ENCODE measurements at places on chromosomes 6 and 20. TPM values are rescaled to one million over a fixed set of nuclear protein-coding genes. Genes with fewer than 3 reads are reported as not detected.

Gene SNAP25
- total RNA-seq = 11.3 TPM

Gene BEND6
- 2.1 TPM for total RNA-seq

Gene DEF6
- total RNA-seq = 5.0 TPM

Gene HTR1B
- total RNA-seq = not detected

Gene PPP1R3D
- 4.7 TPM for total RNA-seq

Gene ZGPAT
- total RNA-seq = 25.6 TPM

Gene ELOVL5
- 41.8 TPM for total RNA-seq

Gene RAMACL
- 0.91 TPM for total RNA-seq

Gene CRIP3
- total RNA-seq = 1.6 TPM

Gene PTCHD4
- total RNA-seq = 1.2 TPM

Gene PM20D2
- 23.7 TPM for total RNA-seq

Gene MEI4
- total RNA-seq = 0.07 TPM

- no peak overlapping the region for H3K4me3 ChIP-seq
- no peaks in the 10 kb centered on the region for H3K27me3 ChIP-seq
- DNase-seq = no peak
Measured at GRCh38 chr6:10686901-10687300, 7.5 kb downstream of the C6orf52 start.

DNA sequence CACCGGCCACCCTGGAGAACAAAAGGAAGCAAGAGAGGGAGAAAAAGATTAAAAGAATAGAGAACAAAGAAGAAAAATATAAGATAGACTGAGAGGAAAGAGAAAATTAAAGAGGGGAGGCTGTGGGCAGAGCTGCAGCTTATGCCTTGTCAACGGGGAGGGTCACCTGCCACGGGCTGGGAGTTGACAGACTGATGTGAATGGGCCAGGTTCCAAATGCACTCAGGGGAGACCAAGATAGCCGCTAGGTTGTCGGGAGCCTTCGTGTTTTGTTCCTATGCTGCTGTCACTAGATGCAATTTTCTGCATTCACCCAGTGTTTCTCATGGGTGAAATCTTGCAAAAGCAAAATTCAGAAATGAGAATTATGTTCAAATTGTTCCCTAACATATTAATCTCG is 119.6 kb upstream of the MTHFD1L start:
- peaks cover 3% of the 10 kb centered on the region for H3K4me1 ChIP-seq
- DNase-seq = no peak
- H3K4me3 ChIP-seq = no peak overlapping the region
- H3K27ac ChIP-seq = no peak overlapping the region
- H3K27me3 ChIP-seq = no peaks in the 10 kb centered on the region

- no peaks in the 10 kb centered on the region for H3K4me1 ChIP-seq
- H3K27ac ChIP-seq = no peak overlapping the region
- no peak overlapping the region for H3K4me3 ChIP-seq
- no peak for DNase-seq
- H3K27me3 ChIP-seq = no peaks in the 10 kb centered on the region
Measured at GRCh38 chr20:1983301-1983700, 10.6 kb downstream of the PDYN start.

GRCh38 chr6:157498817-157499216 is 117.8 kb downstream of the ZDHHC14 start:
- H3K4me1 ChIP-seq = peaks cover 5% of the 10 kb centered on the region
- H3K27me3 ChIP-seq = no peaks in the 10 kb centered on the region
- H3K27ac ChIP-seq = no peak overlapping the region
- H3K36me3 ChIP-seq = no peaks in the 10 kb centered on the region
- no peak for DNase-seq

DNA sequence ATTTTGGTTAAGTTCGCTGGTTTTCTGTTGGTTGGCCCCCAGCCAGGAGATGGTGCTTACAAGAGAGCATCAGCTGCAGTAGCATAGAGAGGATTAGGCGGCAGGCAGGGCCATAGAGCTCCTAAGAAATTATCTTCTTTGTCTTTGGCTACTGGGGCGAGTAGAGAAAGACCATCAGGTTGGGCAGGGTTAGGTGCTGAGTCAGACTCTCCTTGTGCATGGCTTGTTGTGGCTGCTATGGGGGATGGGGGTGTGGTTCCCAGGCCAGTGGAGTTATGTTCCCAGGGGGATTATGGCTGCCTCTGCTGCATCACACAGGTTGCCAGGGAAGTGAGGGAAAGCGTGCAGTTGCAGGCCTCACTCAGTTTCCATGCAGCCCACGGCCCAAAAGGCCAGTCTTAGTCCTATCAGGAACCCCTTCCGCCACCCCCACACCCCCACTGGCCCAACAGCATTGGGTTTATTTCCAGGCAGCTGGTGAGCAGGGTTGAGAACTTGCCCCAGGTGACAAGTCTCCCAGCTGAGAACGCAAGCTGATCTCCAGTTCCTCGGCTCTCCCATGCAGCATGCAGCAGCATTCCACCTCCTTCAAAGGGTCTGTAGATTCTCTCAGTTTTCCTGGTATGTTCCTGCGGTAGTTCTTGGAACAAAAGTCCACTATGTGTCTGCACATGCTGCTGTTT is 243.7 kb downstream of the UTRN start:
- H3K4me1 ChIP-seq = no peaks in the 10 kb centered on the region
- no peak for DNase-seq
- H3K27ac ChIP-seq = no peak overlapping the region
- no peaks in the 10 kb centered on the region for H3K27me3 ChIP-seq
- H3K36me3 ChIP-seq = no peaks in the 10 kb centered on the region

- no peak overlapping the region for H3K4me3 ChIP-seq
- H3K4me1 ChIP-seq = peaks cover 7% of the 10 kb centered on the region
- H3K27ac ChIP-seq = no peak overlapping the region
- H3K27me3 ChIP-seq = no peaks in the 10 kb centered on the region
- DNase-seq = no peak
- no peaks in the 10 kb centered on the region for H3K36me3 ChIP-seq
Measured at GRCh38 chr6:109446541-109446940, 6.0 kb downstream of the SMPD2 start.

DNA sequence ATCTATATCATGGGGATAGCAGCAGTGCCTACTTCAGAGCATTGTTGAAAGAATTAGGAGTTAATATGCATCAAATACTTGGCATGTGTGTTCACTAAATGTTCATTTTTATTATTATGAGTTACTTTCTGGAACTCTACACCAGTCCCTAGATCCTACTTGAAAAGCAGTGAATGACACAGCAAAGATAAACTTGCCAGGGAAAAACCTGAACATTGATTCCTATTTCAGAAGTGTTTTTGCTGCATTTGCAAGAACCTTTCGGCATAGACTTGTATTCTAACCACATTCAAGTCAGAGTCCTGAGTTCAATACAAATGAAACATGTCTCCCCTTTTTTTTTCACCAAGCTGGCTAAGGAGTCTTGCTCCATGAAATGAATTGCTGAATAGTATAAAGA is 187.4 kb upstream of the TAB2 start:
- peaks cover 4% of the 10 kb centered on the region for H3K4me1 ChIP-seq
- no peaks in the 10 kb centered on the region for H3K27me3 ChIP-seq
- no peak for DNase-seq

DNA sequence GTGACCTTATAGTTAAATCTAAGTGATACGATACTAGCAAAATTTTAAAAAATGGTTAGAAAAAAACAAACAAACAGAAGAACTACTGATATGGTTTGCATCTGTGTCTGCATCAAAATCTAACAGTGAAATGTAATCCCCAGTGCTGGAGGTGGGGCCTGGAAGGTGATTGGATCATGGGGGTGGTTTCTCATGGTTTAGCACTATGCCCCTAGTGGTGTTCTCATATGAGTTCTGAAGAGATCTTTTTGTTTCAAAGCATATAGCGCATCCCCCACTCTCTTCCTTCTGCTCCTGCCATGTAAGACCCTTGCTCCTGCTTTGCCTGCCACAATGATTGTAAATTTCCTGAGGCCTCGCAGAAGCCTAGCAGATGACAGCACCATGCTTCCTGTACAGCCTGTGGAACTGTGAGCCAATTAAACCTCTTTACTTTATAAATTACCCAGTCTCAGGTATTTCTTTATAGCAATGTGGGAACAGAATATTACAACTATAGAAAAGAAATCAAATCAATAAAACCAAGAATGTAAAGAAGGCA is 5.4 kb downstream of the FBXL4 start:
- H3K27ac ChIP-seq = no peak overlapping the region
- H3K4me1 ChIP-seq = peaks cover 6% of the 10 kb centered on the region

- DNase-seq = no peak
- no peaks in the 10 kb centered on the region for H3K4me1 ChIP-seq
- no peak overlapping the region for H3K27ac ChIP-seq
- H3K4me3 ChIP-seq = no peak overlapping the region
- H3K27me3 ChIP-seq = no peaks in the 10 kb centered on the region
Measured at GRCh38 chr6:33613795-33614168, 7.3 kb upstream of the ITPR3 start.

DNA sequence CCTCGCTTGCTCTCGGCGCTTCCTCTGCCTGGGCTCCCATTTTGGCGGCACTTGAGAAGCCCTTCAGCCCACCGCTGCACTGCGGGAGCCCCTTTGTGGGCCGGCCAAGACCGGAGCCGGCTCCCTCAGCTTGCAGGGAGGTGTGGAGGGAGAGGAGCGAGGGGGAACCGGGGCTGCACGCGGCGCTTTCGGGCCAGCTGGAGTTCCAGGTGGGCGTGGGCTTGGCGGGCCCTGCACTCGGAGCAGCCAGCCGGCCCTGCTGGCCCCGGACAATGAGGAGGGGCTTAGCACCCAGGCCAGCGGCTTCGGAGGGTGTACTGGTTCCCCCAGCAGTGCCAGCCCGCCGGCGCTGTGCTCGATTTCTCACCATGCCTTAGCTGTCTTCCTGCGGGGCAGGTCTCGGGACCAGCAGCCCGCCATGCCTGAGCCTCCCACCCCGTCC is 10.2 kb upstream of the SRPK1 start:
- H3K4me1 ChIP-seq = no peaks in the 10 kb centered on the region
- DNase-seq = no peak
- H3K27me3 ChIP-seq = no peaks in the 10 kb centered on the region
- no peaks in the 10 kb centered on the region for H3K36me3 ChIP-seq

DNA sequence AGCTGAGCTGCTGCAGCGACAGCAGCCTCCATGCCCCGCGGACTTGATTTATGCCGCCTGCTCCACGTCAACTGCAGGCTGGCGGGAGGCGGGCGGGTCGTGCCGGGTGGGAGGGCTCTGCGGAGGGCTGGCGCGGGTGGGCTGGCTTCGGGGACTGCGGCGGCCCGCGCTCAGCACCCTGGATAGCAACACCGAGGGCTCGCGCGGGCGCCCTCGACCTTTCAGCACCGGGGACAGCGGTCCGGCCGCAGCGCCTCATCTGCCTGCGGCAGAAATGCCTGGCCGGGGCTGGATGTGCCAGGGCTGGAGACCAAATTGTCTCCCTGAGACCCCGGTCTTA is 792 bp downstream of the SNAP25 start:
- peak overlapping the region; percentile 44 for H3K4me3 ChIP-seq

GRCh38 chr6:30463242-30463641 is 26.1 kb upstream of the HLA-E start:
- DNase-seq = no peak
- H3K4me1 ChIP-seq = peaks cover 7% of the 10 kb centered on the region
- H3K4me3 ChIP-seq = no peak overlapping the region
- no peak overlapping the region for H3K27ac ChIP-seq
- no peaks in the 10 kb centered on the region for H3K36me3 ChIP-seq
- peaks cover 9% of the 10 kb centered on the region for H3K27me3 ChIP-seq

DNA sequence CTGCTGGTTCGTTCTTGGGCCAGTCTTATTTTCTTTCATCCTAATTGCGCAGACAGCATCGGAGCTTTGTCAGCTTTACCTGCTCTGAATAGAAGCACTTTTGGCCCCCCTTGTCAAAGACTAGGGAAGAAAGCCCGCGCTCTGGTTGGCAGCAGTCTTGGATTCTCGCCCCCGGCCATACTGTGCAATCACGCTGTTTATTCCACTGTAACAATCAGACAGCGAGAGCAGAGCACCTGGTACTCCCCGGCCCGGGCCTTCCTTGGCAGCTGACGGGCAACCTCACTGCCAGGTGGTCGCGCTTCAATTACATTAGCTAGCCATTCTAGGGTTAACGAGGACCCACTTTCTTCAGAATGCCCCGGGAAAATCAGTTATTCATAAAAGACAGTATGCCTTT is 72.6 kb downstream of the INSM1 start:
- DNase-seq = no peak
- no peaks in the 10 kb centered on the region for H3K36me3 ChIP-seq
- H3K4me3 ChIP-seq = no peak overlapping the region
- no peaks in the 10 kb centered on the region for H3K27me3 ChIP-seq

DNA sequence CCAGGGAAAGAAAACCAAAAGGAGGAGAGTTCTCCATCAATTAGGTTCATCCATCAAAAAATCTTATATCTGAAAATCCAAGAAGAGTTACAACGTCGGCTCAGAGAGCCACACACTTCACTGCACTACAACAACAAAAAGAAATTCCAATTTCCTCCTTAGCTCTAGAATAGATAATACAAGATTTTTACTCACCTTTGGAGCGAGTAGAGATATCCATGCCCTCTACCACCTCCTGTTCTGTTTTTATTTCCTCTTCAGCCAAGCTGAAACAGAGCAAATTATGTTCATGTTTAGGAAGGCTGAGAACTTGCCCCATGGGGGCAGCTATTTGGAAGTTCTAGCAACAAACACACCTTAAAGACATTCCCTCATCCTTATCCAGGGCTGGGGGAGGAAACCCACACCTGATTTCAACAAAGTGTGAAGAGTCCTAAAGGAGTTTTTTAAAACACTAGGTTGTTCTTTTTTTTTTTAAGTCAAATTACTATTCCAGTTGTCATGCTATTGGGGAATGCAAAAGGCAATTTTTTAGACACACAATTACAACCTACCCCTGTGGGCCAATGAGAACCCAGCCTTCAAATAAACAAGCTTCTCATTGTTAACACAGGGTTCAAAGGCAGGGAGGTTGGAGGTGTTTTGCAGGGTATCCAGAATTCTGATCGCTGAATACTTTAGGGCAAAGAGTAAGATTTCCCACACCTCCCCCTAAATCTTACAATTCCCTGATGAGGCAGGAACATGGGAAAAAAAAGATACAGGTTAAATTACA is 8.7 kb downstream of the ZMYND8 start:
- DNase-seq = no peak
- H3K27me3 ChIP-seq = no peaks in the 10 kb centered on the region
- no peak overlapping the region for H3K4me3 ChIP-seq

- DNase-seq = no peak
- H3K4me3 ChIP-seq = no peak overlapping the region
- no peaks in the 10 kb centered on the region for H3K27me3 ChIP-seq
- H3K4me1 ChIP-seq = peaks cover 2% of the 10 kb centered on the region
Measured at GRCh38 chr20:11452326-11452725, 465.4 kb upstream of the BTBD3 start.

DNA sequence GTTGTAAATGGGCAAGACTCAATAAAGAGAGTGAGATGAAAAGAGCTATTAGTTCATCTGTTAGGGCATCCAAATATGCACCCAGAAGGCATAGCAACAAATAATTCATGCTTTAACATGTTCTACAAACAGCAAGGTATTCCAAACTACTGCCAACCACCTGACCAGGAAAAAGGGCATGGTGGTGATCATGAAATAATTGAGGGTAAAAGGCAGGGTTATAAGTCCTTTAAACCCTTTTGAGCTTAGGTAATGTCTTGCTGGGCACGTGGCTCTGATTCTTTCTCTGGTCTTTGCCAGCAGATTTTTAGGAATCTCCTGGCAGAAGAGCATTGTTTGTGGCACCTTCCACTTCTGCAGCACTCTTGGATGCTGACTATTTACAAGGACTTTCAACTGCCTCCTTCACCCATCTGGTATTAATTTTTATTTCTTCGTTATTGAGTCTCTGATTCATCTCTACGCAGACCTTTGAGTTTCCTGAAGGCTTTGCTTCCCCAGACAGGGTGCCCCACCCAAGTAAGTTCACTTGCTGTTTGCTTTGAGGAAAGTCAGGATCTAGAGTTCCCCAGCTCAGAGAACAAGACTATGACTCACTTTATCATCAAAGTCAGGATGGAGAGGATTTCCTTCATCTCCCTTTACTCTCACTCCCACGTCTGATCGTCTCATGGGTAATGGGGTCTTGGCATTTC is 83.4 kb upstream of the NEDD9 start:
- no peak overlapping the region for H3K27ac ChIP-seq
- no peaks in the 10 kb centered on the region for H3K36me3 ChIP-seq
